ENCODE measurements at places on chromosomes 3 and 15.

- no peak for DNase-seq
These were observed 11.5 kb downstream of the LOXL1 start for GRCh38 chr15:73937726-73938125.

- DNase-seq: no peak
These were observed 492.4 kb downstream of the FHIT start for GRCh38 chr3:60758831-60759230.

- no peak for DNase-seq
These were observed 4.8 kb upstream of the ARPIN start for GRCh38 chr15:89917442-89918101.

DNA sequence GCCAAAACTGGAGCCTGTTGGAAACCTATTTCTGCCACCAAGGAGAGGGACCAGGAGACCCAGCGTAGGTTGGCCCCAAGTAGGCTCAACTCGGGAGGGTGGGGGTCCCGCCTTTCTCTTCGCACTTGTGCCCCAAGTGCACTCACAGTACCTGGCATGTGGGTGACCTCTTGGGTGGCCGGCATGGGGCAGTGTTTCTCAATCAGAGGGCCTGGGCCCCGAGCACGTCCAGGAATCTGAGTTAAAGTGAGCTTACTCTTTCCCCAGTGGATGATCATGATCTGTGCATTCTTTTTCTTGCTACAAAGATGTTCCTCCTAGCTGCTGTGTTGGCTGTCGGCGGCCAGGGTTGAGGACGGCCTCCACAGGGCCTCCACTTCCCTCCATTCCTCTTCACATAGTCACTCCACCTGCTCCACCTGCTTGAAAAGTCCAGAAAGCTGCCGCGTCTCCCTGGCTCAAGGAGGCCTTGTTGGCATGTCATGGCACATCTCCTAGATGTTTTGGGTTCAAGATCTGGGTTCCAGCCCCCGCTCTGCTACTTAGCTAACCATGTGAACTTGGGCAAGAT lies 66.5 kb upstream of the SEC61A1 start:
- no peak for DNase-seq

- DNase-seq: peak; percentile 17
These were observed at the start of gene CLDN1 for GRCh38 chr3:190321789-190322603. Gene CLDN1, minus strand, starts transcription at chr3:190322446. Its CDS starts 240 bp downstream, at chr3:190322206.

- no peak for DNase-seq
These were observed 1019.4 kb upstream of the ALCAM start for GRCh38 chr3:104347291-104347690.

GRCh38 chr15:90553248-90553745 lies 23.6 kb downstream of the CRTC3 start:
- DNase-seq: no peak

- DNase-seq: no peak
These were observed 5.8 kb downstream of the MAP2K5 start for GRCh38 chr15:67548236-67548852.

DNA sequence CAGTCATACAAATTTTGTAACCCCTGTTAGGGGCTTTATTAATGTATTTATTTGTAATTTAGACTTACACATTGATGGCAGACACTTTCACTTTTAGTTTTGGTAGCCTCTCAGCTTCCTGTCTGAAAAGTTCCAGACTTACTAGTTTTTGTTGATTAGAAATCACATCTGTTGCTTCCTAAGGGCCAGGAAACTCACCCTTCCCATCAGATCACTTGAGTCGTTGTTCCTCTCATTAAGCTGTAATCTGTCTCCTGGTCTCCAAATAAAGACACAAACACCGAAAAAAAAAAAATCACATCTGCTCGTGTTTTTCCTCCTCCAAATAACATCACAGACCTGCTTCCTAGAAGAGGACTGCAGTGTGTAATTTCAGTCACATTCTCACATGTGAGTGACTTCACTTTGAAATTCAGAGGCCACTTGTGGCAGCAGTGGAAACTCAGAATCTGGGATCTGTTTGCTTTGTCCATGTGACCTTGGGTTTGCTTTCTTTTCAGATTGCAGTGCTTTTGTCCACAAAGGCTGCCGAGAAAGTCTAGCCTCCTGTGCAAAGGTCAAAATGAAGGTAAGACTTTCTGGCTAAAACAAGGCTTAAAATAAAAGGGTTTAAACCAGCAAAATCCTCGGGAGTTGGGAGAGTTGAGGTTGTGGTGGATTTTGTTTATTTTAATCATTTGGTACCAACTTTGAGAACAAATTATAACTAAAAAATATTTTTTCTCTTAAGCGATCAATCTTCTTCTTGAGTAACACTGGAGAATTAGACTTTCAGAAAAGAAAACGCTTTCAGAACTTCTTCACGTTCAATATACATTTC lies 87.0 kb downstream of the KLHL25 start:
- DNase-seq: no peak

- DNase-seq: no peak
These were observed 225.2 kb downstream of the ADAMTS17 start for GRCh38 chr15:100116416-100117190.

DNA sequence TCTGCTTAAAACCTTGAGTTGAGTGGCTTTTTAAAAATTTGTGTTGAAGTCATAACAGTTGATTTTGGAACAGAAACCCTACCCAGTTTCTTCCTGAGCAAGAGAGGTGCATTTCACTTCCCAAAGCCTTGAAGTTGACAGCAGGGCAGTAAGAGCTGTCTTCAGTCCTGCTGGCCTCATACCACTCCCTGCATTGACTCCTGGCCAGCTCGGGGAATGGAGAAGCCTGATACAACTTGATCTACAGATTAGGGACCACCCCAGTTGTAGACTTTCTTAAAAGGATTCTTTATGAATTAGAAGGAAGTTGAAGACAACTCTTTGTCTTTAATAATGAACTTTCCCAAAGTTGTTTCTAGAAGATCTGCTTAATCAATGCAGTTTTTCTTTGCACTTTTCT lies 90.6 kb upstream of the FLNB start:
- no peak for DNase-seq

GRCh38 chr15:63380808-63381282 lies 801 bp downstream of the CA12 start:
- no peak for DNase-seq

GRCh38 chr3:151347432-151347831 lies 18.1 kb upstream of the P2RY13 start:
- DNase-seq: no peak

- DNase-seq: no peak
These were observed 85.1 kb upstream of the CSPG5 start for GRCh38 chr3:47663630-47664240.

GRCh38 chr15:96303503-96304056 lies 26.9 kb upstream of the NR2F2 start:
- no peak for DNase-seq

DNA sequence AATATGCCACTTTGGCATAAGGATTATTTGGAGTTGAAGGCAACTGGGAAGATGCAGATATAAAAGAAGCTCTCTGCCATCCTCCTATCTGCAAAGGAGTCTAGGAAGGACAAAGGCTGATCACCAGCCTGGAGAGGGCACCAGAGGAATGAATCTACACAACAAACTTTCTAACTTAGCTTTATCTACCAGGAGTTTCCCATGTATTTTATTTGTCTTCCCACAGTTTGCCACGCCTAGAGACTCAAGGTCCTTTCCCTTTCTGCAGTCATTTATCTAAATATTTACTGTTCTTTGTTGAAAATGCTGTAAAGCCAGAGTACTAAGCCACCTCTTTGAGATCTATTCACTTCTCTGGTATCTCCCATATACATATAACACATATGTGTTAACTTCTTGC lies 32.2 kb downstream of the GPR176 start:
- no peak for DNase-seq

GRCh38 chr15:92614791-92615785 lies 40.5 kb downstream of the FAM174B start:
- DNase-seq: no peak

DNA sequence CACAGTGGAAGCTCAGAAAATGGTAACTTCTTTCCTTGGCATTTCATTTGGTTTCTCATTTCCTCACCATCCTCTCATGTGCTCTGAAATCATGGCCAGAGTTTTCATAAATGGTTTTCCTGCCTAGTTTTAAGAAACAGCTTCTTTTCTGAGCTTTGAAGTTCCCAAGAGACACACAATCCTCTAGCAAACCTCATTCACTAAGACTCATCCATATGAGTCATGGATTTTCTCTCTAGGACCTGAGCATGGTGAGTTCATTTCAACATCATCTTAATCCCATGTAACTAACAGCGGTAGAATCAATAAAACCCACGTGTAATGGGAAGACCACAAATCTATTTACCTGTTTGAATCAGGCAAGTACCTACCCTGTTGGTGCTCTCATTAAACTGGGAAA lies 274.5 kb upstream of the LRTM1 start:
- no peak for DNase-seq

DNA sequence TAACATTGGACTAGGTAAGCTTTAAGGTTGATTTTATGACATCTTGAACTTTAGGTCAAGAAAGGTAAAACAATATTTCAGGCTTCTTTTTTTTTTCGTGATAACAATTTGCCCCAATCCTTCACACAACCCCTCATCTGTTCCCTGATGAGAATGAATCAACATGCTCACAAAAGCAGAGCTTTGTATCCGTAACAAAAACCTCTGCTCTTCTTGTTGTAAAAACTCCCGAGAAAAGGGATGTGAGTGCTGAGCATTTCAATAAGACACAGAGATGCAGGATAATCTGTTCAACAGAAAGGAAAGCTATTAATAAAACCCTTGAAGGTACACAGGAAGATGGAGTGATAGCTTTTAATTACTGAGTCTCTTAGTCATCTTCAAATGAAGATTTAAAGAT lies 94.3 kb downstream of the RAD18 start:
- DNase-seq: no peak

DNA sequence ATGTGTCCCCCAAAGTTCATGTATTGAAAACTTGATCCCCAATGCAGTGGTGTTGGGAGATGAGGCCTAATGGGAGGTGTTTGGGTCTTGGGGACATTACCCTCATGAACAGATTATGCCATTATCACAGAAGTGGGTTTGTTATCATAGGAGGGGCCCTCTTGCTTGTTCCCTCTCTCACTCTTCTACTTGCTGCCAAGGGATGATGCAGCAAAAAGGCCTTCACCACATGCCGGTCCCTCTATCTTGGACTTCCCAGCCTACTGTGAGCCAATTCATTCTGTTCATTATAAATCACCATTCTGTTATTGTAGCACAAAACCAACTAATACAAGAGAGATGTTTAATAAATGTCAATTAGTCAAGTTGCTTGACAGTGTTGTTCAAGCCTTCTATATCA lies 47.2 kb downstream of the FAM227B start:
- DNase-seq: no peak

GRCh38 chr3:32224016-32224516 lies 14.4 kb upstream of the CMTM8 start:
- no peak for DNase-seq

DNA sequence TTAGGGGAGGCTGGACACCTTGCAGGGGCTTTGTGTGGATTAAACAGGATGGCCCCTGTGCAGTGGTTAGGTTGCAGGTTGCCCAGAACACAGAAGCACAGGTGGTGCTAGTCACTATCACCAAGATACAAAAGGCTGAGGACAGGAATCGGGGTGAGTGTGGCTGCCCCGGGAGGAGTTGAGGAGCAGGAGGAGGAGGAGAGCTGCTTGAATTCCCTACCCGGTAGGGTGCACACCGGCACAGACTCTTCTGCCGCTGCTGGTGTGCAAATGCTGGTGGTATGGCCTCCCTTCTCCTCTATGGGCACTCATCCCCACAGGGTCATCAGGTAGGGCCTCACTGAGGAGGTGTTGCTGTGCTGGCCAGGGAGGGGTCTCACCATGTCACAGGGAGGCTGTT lies 67.5 kb upstream of the SMAD6 start:
- no peak for DNase-seq

DNA sequence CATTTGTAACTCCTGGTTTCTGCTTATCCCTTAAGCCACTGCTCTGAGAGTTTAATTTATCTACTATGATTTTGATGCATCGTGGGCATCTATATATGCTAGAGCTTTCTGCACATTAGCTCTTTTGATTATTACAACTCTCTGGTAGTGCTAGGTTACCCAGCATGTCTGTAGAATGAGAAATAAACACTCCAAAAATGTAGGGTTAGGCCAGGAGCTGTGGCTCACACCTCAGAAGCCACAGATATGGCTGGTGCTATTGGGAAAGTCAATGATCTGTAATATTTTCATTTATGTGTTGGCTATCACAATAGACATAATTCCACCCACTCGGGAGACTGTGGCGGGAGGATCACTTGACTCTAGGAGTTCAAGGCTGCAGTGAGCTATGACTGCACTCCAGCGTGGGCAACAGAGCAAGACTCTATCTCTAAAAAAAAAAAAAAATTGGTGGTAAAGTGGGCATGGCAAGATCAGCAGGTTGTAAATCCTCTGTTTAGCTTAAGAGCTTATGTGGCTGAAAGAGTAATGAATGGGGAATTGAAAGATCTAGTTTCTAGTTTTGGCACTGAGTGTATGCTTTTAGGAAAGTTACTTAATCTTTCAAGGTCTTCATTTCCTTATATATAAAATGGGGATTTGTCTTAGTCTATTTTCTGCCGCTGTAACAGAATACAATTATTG lies 6.3 kb downstream of the TIGIT start:
- no peak for DNase-seq

- DNase-seq: no peak
These were observed 238.8 kb upstream of the WNT5A start for GRCh38 chr3:55725681-55726500.

- DNase-seq: no peak
These were observed 222.8 kb downstream of the FOXP1 start for GRCh38 chr3:71360764-71361163.

Measured in stimulated activated CD8-positive, alpha-beta memory T cell treated with anti-CD3 and anti-CD28 coated beads, Interleukin-7, amount 100 ng/mL, for 1 hour (primary cell).